SK-MEL-5 (cell line): ENCODE measurements at places on chromosomes 4 and X.

DNA sequence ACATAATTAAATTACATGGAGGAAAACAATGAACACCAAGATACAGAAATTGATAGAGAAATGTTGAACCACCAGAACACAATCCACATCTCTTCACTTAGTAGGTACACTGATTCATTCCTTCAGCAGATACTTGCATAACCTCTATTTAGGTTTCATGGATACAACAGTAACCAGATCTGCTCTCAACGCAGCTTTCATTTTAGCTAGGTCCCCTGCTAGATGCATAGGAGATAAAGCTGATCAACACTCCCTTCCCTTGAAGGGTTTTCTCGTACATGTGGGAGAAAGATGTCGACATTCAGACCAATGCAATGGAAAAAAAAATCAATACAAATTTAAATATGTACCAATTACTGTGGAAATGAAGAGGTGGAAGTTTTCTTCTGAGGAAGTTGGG lies 37.3 kb downstream of the UNC5C start:
- DNase-seq, result no peak

GRCh38 chr4:188839704-188840103 lies 700.5 kb downstream of the TRIML1 start:
- DNase-seq, result no peak

- DNase-seq, result no peak
Observed at GRCh38 chr4:31081366-31081765, 361.2 kb downstream of the PCDH7 start.

DNA sequence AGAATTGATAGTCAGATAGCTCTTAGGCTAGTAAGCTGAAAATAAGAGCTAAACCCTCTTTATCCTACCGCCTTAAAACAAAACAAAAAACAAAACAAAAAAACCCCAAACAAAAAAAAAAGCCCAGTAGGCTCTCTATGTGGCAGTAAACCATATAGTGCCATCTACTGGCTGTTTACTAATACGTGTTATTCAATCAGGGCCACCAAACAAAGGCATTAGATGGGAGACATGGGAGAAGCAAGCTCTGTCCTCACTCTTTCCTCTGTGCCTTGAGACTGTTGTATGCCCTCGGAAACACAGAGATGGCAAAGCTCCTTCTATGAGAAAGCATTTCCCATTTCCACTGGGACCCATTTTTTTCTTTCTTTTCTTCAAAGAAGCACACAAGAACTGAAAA lies 148.8 kb upstream of the MID1 start:
- DNase-seq, result peak; percentile 64

GRCh38 chr4:72629540-72629939 lies 60.5 kb upstream of the ADAMTS3 start:
- no peak for DNase-seq

GRCh38 chr4:23728971-23729370 lies 160.9 kb downstream of the PPARGC1A start:
- no peak for DNase-seq

- DNase-seq, result no peak
Observed at GRCh38 chr4:55358668-55359067, 12.6 kb downstream of the SRD5A3 start.

DNA sequence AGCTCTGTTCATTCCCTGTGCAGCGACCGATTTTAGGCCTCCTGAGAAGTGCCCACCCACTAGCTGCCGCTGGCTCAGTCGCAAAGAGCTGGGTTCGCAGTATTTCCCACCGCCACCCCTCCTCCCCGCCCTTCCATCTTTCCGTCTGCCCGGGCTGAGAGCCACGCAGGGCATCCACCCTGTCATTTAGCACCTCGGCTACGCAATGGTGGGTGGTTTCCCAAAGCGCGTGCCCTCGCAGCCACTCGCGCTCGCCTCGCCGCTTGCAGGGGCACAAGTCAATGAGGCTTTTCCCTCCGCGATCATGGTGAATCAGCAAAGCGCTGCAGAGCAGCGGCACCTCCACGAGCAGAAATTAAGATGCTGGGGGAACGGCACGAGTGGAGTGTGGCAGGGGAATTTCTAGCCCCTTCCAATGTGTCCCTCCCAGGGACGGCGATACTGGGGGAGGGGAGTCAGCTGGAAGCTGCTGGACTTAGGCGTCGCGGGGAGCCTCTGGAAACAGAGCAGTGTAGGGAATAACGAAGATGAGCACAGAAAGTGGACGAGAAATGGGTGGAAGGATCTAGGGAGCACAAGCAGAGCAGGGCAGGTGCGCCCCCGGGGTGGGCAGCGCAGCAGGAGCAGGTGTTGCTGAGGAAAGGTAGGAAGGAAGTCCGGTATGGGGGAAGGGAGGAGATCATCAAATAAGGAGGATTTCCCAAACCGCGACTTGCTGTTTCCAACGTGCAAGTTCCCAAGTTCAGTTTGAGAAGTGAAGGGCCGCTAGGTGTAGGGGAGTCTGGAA lies 2.4 kb upstream of the PTCHD1 start:
- no peak for DNase-seq

DNA sequence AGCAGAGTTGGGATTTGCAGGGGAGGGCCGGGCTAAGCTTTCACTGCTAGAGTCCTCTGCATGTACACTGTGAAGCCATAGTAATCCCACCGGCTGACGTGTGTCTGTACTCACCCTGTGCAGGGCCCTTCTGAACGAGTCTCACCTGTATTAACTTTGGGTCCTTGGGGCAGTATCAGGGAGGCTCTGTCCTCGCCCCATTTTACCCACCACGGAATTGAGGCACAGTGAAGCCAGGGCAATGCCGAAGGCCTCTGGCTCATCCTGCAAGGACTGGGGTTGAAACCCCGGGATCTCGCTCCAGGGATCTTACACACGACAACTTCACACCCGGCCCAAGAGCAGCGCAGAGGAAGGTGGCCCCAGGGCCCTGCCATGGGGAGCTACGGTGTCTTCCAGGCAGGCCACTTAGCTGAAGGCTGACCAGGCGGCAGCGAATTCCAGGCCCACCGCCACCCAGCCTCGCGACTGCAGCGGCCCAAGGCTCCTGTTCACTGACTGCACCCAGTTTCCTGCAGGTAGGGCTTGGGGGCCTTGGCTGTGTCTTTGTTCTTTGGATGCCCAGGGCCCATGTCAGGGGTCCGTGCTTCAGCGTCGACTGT lies 75.5 kb upstream of the ADRA2C start:
- DNase-seq, result no peak

GRCh38 chr4:73005514-73005913 lies 64.0 kb downstream of the COX18 start:
- DNase-seq, result no peak

- DNase-seq, result no peak
Observed at GRCh38 chrX:112003909-112004308, 78.7 kb downstream of the TRPC5 start.

DNA sequence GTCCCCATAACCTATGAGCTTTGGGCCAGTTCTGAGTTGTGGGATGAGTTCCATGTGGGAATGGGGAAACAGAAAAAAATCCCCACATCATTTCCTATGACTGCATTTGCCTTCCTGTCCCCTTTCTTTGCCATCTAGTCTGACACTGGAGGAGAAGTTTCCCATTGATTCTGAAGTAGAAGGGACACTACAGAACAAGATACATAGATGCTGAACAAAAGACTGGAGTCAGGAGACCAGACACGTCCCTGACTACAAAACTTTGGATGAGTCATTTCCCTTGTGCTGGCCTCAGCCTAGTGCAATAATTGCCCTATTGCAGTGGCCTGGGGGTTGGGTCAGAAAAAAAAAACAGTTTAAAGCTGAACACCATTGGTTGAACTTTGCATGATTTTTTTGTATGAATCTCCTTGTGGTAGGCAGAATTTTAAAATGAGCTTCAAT lies 22.1 kb downstream of the BEX3 start:
- peak; percentile 79 for DNase-seq

GRCh38 chr4:128227991-128228571 lies 59.5 kb downstream of the PGRMC2 start:
- no peak for DNase-seq

DNA sequence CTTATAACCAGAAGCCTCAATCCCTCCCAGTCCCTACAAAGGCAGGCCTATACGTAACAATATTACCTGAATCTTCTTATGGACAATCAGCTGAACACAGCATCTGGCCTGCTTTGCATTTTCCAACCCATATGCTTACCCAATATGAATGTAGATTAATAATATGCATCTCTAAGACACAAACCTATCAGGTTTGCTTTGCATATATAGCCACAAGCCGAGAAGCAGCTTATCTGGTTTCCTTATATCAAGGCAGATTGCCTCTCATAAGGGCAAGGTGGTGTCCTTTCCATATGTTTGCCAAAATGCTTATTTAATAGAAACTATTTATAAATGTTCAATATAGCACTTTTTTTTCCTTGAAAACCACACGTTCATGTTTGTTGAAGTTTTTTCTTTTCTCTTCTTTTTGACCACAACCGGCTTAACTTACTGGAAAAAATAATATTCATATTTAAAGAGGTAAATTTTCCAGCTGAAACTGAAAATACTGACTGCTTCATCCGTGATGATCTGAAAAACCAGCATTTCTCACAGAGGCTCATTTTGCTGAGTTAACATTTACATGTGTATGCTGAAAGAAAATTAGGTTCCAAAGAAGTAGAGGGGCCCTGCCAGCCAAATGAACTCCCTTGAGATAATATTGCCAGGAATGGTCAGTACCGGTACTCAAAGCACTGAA lies 3.8 kb downstream of the IL21 start:
- DNase-seq, result no peak

DNA sequence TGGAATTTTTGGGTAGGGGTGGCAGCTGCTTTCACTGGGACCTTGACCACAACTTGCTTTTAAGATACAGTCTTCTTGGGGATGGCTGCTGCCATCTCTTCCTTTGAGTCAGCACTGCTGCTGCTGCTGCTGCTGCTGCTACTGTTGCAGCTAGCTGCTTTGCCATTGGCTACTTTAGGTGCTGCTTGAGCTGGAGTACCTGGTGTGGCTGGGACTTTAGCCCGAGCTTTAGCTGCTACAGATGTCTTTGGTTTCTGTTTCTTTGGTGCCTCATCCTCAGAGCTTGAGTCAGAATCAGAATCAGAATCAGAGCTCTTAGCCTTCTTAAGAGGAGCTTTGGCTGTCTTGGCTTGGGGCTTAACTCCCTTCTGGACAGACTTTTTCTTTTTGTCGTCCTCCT lies 52.2 kb downstream of the FAM9B start:
- DNase-seq, result no peak

DNA sequence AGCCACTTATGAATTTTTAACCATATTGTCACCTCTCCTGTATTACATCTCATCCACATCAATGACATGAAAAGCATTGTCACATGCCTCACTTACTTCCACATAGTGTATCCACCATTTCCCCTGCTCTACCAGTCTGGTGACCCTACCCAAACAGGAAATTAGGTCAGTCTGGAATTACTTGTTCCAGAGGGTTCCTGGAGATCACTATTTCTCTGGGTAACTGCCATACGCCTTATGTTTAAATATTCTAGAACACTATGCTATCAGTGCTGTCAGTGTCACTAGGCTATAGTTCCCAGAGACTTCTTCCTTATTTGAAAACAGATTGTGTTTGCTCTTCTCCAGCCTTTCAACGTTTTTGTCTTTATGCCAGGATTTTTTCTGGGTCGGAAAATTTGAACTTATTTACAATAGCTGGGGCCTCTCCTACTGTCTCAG lies 15.0 kb downstream of the SRPX2 start:
- no peak for DNase-seq

DNA sequence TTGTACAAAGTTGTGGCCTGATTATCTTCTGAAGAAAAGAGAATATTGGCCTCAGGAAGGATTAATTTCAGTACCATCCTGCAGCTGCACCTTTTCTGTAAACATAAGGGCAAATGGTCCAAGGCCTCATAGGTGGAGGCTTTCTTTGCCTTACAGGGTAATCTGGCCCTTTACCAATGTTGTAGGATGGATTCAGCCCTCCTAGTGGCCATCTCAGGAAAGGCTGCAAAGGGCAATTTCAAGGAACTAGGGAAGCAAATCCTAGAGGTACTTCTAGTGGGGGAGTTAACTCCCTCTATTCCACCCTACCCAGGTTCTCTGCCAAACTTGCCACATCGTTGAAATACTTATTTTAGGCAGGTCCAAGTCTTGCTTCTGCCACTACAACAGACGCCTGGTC lies 57.6 kb downstream of the UGT2B11 start:
- peak; percentile 48 for DNase-seq

- DNase-seq, result no peak
Observed at GRCh38 chr4:182384631-182385091, 141.5 kb downstream of the TENM3 start.

DNA sequence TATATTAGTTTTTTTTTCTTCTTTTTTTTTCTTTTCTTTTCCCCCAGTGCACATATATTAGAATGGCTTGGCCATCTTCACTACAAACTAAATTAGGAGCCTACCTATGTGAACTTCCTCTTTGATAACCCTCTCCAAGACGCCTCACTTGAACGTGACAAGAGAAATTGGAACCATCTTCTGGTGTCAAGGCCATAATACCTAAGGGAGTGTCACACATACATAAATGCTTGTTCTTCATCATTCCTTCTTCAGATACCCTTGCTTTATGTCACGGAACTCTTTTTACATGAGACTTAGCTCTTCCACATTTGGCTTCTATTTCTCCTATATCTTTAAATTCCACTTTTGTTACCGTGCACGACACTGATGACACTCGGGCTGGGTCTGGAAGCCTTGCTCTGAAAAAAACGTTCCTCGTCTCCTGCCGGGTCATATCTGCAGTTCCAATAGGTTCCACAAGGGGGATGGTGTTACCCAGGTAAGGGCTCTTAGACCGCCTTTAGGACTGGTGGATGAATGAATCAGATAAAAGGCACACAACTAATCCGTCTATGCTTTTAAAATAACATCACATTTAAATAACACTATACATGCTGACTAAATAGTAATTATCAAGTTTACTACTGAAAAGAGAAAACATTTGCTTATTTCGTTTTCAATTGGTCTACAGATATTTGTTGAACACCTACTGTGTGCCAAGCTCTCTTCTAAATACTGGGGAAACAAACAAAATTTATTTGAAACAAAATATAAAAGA lies 19.9 kb downstream of the DGAT2L6 start:
- peak; percentile 79 for DNase-seq

- DNase-seq, result no peak
Observed at GRCh38 chrX:362937-363620, 23.6 kb downstream of the PPP2R3B start.

- no peak for DNase-seq
Observed at GRCh38 chr4:53943345-53944085, 120.9 kb downstream of the CHIC2 start.
